Endodermal cell (in vitro differentiated cells): ENCODE measurements at places on chromosomes 3 and 15. TPM values are rescaled to one million over a fixed set of nuclear protein-coding genes. Genes with fewer than 3 reads are reported as not detected.
A peak's percentile ranks its signal among the peaks of the same experiment; 100 is the strongest.

The ARIH2 gene
- 46.0 to 113 TPM (median 103 TPM) in 3 replicates for total RNA-seq

The ISLR gene
- 0.29 and 0.41 TPM in 2 replicates for total RNA-seq

The PML gene
- 27.1 to 29.3 TPM (median 28.9 TPM) in 3 replicates for total RNA-seq

The GOLGA6L4 gene
- total RNA-seq, result 3.3 to 6.0 TPM (median 4.6 TPM) in 3 replicates

The FAH gene
- 14.2 and 16.7 TPM in 2 replicates for total RNA-seq

The IQCF5 gene
- total RNA-seq, result not detected in 3 replicates

The CCR3 gene
- not detected in 2 replicates for total RNA-seq

The PLD1 gene
- total RNA-seq, result 4.8 to 19.9 TPM (median 15.9 TPM) in 3 replicates

The SLC28A2 gene
- 0.42 to 6.8 TPM (median 4.4 TPM) in 3 replicates for total RNA-seq

The PRR23E gene
- total RNA-seq, result not detected in 3 replicates

The ESYT3 gene
- total RNA-seq, result 6.8 and 7.7 TPM in 2 replicates

The PATL2 gene
- total RNA-seq, result 0.26 TPM in 1 of 2 replicates, not detected in the other

DNA sequence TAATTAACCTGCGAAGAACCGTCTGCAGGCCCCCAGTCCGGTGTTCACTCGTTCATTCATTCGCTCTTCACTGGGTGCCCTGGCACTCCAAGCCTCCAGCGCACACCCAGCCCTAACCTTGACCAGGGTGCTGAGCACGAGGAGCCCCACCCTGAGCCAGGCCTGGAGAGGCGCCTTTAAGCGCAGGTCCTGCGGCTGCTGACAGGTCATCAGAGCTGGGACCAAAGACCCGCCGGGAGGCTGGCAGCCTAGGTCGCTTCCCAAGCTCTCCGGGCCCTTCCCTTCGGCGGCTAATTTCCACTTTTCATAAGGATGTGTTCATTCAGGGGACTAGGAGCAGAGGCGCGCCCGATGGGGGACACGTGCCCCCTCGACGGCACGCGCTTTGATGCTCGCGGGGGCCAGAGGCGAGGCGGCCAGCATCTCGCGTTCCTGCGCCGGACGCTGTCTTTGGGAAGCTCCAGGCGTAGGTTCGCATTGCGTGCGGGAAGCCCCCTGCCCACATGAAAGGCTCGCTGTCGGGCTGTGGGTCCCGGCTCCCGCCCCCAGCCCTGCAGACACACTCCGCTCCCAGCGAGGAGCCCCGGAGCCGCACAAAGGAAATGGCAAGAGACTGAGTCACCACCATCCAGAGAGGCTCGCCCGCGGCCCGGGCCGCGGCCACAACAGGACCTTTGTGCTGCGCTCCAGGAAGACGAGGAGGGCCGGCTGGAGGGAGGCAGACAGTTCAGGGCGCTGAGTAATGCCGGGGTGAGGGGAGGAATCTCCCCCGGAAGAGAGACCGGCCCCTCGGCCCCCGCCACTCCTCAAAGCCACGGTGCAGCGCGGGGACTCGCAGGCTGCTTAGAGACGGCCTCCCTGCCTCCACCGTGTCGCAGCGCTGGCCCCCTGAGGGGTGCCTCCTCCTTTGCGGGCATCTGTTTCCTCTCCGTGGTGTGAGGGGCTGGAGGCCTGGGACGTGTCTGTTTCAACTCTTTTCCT, 266.4 kb upstream of the HES1 start:
- DNase-seq, result peak; percentile 94

DNA sequence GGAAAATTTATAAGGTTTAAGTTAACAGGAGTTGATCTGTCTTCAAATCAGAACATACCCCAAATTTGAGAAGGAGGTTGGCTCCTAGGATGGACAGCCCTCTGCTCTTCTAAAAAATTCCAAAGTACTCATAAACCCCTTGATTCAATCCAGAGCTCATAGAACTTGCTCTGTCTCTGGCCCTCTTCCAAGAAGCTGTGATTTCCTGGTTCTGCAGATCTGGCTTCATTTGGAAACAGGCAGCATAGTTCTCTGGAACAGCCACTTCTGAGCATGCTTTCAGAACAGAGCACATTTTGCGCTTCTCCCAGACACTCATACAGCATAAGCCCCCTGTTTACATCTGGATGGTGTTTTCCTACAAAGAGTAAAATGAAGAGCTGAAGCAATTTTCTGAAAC, 96.7 kb downstream of the KBTBD8 start:
- DNase-seq, result no peak

GRCh38 chr3:121895121-121895520, 920 bp downstream of the SLC15A2 start:
- DNase-seq, result no peak

DNA sequence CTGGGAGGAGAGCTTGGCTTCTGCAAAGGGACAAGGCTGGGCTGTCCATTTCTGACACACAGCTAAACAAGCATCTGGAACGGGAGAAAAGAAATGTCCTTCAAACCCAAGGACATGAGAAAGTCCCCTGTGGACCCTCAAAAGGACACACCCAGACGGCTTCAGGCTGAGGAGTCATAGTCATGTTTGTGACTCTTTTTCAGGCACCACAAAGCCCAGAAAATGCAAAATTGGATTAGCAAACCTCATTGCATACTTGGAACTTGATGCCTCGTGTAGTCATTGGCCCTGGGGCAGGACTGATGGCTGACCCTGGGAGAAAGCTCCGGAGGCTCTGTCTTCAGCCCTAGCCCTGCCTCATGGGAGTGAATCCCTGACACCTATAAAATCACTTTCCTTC, 21.5 kb downstream of the FAM174B start:
- DNase-seq, result peak; percentile 48

DNA sequence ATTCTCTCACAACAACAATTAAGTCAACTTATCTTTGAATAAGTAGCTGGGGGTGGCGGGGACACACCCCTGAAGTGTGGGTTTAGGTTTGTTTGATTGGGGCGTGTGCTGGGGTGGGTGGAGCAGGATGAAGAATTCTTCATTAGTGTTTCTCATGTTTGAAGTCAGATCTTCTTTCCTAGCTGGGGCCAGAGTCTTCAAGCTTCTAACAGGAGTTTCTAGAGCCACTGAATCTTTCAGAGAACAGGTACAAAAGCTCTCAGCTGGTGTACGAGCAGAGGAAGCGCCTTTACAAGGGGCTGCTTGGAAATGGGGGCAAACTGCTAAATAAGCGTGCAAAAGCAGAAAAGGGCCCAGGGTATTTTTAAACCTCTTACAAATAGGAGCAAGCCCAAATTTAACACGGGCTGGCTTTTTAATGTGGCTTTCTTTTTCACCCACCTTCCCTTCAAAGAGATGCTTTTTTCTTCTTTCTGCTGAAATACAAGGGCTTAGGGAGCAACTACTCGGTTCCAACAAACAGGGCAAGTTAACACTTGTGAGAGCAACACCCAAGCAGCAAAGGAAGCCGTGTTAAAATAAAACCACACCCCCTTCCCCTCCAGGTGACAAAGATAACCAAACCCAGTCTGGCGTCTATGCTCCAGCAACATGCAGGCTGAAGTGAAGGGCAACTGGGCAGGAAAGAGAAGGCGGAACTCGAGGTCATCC, 86.9 kb upstream of the RASGRP1 start:
- DNase-seq, result peak; percentile 65

DNA sequence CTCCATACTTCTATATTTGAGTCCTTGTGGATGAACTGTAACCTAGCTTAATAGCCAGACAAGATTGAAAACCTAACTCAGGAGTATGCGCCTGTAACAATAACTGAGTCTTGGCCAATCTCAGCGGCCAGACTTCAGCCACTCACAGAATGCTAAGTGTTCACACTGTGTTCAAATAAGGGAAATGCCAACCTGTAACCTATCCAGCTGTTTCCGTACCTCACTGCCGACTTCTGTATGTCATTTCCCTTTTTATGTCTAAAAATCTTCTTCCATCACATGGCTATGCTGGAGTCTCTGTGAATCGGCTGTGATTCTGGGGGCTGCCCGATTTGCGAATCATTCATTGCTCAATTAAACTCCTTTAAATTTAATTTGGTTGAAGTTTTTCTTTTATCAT, 169.2 kb downstream of the NFKBIZ start:
- no peak for DNase-seq

DNA sequence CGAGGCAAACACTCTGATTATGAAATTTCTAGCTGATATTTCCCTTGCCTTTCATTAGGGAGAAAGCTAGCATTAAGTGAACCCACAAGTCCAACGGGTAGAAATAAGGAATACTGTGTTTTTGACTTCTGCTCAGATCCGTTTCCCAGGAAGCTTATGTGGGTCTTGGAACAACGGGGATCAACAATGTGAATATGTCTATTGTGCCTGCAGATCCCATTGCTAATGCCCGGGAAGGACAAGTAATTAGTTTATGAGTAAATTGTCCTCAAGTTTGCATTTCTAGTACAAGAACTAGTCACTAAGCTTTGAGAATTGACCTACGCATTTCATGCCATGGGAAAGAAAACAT, 236.4 kb downstream of the UACA start:
- no peak for DNase-seq

GRCh38 chr15:70245932-70246622, 148.4 kb upstream of the TLE3 start:
- DNase-seq, result peak; percentile 46

DNA sequence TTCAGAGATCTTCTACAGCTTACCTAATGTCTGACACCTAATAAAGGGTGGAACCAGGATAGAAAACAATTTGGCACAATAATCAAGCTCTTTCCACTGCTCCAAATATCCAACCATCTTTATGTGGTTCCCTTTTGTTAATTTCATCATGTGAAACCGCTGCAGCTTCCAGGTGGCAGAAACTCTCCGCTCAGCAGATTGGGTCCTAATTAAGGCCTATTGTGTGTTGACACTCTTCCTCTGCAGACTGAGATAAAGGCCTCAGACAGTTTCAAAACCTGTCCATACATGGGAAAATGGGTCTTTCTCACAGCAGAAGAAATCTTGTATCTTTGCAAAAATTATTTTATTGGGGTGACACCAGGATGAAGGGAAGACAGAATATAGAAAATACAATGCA, 1002.4 kb upstream of the SEMA6D start:
- DNase-seq, result no peak

DNA sequence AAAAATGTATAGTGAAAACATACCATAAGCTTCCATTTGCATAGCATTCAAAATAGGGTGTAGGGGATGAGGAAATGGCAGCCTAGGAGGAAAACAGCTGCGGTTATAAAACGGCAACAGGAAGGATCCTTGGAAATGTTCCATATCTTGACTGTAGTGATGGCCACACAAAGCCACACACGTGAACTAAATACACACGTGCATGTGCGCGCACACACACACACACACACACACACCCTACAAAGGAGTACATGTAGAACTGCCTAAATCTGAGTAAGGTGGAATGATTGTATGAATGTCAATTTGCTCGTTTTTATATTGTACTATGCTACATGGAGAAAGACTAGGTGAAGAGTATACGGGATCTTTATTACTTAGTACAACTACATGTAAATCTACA, 3.9 kb upstream of the IREB2 start:
- DNase-seq, result no peak

- DNase-seq, result no peak
Observed at GRCh38 chr3:55490276-55490913, 3.3 kb upstream of the WNT5A start.

GRCh38 chr3:26291840-26292239, 330.7 kb upstream of the LRRC3B start:
- no peak for DNase-seq

- DNase-seq, result no peak
Observed at GRCh38 chr3:111333642-111334041, 208.4 kb upstream of the CD96 start.

GRCh38 chr3:113537155-113537554, 4.8 kb downstream of the SIDT1 start:
- no peak for DNase-seq

DNA sequence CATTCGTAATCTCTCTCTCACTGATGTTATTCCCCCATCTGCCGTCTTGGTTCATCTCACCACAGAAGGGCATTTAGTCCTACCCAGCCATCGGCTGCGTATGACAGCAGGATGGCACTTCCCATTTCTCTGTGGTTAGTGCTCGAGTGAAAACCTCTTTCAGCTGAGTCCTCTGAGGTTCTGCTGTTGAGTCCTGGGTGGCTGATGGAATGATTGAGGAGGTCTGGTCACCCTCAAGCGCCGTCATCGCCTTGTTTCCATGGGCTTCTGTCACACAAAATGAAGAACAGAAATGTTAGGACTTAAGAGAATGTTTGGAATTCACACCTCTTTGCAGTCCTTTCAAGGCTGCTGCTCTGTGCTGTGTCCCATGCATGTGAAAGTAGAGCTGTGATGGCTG, 9.4 kb upstream of the SACM1L start:
- DNase-seq, result peak; percentile 79

DNA sequence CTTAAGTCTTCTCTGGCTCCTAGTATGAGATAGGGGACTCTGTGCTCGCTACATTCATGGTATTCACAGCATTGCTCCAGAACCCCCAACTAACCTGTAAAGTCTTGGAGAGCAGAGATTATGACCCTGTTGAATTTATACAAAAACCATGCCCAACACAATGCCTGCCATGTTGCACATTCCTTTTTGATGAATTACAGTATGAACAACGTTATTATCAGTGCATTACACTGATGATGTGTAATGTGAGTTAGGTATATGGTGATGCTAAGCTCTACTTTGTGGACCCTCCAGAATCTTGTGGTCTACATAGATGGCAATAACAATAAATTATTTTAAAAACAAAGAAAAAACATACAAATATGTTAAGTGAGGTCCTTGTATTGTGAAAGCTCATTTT, 64.3 kb downstream of the EOMES start:
- no peak for DNase-seq

DNA sequence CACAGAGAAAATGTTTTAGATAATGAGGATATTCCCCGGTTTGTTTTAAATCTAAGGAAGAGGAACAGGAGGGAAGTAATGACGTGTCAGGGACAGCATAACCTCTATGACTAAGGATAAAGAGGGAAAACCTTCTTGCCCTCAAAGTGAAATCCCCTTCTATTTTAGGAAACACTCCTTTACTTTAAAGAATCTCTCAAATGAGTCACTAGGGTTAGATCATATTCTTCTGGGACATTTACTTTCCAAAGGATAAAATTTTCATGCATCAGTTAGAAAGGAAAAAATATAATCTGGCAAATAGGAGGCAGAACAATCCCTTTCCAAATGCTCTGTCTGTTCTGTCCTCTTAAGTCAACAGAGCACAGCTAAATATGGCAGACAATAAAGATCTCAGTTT, 43.2 kb upstream of the UBE2E2 start:
- no peak for DNase-seq

DNA sequence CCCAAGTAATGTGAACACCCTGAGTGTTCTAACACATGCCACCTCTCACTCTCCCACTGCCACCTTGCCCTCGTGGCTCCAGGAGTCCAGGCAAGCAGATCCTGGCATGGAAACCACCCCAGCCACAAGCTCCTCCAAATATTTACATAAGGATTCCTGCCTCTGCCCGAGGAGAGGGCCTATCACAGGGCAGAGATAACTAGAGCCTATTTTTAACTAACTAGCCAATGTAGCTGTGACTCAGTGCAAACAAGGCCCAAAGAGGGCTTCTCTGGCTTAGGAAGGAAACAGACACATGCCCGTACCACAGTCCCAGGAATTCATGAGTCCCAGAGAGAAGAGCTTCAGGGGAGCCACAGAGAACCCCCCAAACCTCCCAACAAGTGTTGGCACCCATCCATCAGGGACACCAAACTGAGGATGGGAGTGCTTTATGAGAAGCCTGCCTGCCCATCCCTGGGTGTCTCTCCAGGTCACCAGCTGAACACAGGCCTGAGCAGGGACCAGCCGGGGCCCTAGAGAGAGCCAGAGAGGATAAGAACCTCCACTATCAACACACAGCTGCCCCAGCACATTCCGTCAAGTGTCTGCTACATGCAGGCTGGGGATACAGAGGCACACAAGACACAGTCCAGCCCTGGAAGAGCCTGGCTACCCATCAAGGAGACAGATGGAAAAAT, 9.2 kb downstream of the FYCO1 start:
- no peak for DNase-seq

GRCh38 chr3:105365391-105366325, 1.1 kb upstream of the ALCAM start:
- DNase-seq, result peak; percentile 66

- DNase-seq, result no peak
Observed at GRCh38 chr3:54665016-54665600, 262.8 kb downstream of the LRTM1 start.
